Left cardiac atrium (tissue), 4 donors: ENCODE measurements at places on chromosomes 2 and 18. TPM values are rescaled to one million over a fixed set of nuclear protein-coding genes. Genes with fewer than 3 reads are reported as not detected.

- DNase-seq: no peak
These were observed 93.7 kb downstream of the NOL4 start for GRCh38 chr18:34131006-34131405.

- DNase-seq: peak; percentile 24
These were observed 296.5 kb downstream of the MTX2 start for GRCh38 chr2:176565641-176566323.

- DNase-seq: no peak
These were observed 6.5 kb downstream of the MERTK start for GRCh38 chr2:111904726-111905474.

The PROKR1 gene
- not detected for total RNA-seq

DNA sequence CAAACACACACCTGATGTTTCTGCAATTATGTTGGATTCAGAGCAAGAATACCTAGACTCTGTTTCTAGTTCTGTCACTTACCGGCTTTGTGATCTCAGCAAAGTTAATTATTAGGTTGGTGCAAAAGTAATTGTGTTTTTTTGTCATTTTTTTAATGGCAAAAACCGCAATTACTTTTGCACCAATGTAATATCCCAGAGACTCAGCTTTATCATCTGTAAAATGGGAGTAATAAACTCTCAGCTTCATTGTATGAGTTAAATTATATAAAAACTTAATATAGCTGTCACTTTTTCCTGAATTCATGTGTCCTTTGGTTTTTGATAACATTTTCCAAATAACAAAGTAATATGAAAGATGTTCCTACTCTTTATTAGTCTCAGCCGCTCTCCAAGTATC lies 251.7 kb downstream of the TRIB2 start:
- DNase-seq: no peak

GRCh38 chr2:39525636-39526412 lies 88.7 kb upstream of the MAP4K3 start:
- DNase-seq: no peak

The ASIC4 gene
- 0.32 TPM for total RNA-seq

- DNase-seq: no peak
These were observed 54.4 kb upstream of the LINC00305 start for GRCh38 chr18:64203295-64203694.

DNA sequence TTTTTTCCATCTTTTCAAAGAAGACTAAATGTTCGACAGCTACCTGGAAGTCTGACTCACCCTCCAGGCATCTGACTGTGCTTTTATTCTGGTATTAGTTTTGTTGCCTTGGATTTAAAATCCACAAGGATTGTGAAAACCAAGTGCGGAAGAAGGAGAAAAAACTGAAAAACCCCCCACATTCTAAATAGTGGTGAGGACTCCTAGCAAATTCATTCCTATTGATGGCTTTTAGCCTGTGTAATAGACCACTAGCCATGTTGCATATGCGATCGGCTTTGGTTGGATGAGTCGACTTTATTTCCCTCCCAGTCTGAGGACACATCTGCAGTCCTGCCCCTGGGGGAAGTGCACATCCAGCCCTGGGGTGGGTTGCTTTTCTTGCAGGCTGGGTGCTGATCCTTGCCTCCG lies 16.9 kb downstream of the LDLRAD4 start:
- DNase-seq: no peak

DNA sequence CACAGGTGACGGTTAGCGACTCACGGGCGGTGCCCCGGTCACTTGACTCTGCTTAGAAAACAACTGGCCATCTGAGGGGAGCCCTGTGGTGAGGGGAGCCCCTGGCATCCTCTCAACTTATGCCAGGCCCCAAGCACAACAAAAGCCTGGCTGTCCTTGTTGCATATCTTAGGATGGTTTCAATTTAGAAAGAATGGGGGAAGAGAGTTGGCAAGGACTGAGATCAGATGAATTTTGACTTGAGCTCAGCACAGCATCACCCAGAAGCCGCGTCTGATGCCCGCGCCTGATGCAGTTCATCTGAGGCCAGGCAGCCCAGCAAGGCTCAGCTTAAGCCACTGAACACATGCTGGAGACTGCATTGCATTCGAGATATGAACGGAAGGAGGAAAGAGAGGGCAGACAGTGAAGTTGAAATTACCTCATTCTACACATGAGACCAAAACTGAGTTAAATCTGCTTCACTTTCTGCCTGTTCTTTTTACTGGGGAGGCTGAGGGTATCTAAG lies 36.8 kb downstream of the MYT1L start:
- no peak for DNase-seq

DNA sequence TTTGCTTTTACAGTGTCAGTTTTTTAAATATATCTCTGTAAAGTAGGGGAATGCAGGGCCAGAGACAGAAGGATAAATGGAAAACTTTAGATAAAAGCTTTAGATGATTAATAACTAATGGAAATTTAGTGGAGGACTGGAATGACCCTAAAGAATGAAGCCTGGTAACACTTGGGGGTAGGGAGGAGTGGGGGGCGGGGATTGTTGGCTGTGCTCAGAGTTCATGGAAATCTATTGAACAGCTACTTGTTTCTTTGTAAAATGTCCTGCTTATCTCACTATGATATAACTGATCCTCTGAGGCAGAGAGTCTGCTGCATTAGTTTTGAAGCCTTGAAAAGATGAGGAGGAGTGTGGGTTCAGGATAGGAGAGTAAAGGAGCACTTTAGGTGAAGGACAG lies 90.5 kb downstream of the TMEM185B start:
- no peak for DNase-seq

The HOXD1 gene
- not detected for total RNA-seq
